Stimulated activated CD8-positive, alpha-beta memory T cell treated with anti-CD3 and anti-CD28 coated beads, Interleukin-2, amount 100 ng/mL, for 1 hour (primary cell): ENCODE measurements at places on chromosomes 13 and 19.

- no peak for DNase-seq
Measured at GRCh38 chr13:44932850-44933251, 56.4 kb downstream of the NUFIP1 start.

DNA sequence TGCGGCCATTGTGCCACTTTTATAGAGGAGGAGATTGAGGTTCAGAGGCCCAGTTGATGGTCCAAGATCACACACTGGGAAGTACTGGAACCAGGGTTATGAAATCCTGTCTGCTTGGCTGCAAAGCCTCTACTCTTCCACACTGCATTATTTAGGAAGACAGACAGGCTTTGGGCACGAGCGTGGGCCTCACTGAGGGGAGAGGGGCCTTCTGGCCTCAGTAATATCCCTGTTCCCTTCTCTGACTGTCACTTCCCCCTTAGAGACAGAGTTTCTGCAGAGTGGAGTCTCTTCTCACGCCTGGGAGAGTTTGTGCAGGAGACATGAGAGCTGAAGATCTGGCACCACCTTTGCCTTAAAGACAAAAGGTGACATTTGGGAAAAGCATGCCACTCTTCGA, 49.0 kb upstream of the PNMA8B start:
- no peak for DNase-seq

GRCh38 chr19:31223740-31224534, 125.3 kb downstream of the TSHZ3 start:
- DNase-seq = no peak

DNA sequence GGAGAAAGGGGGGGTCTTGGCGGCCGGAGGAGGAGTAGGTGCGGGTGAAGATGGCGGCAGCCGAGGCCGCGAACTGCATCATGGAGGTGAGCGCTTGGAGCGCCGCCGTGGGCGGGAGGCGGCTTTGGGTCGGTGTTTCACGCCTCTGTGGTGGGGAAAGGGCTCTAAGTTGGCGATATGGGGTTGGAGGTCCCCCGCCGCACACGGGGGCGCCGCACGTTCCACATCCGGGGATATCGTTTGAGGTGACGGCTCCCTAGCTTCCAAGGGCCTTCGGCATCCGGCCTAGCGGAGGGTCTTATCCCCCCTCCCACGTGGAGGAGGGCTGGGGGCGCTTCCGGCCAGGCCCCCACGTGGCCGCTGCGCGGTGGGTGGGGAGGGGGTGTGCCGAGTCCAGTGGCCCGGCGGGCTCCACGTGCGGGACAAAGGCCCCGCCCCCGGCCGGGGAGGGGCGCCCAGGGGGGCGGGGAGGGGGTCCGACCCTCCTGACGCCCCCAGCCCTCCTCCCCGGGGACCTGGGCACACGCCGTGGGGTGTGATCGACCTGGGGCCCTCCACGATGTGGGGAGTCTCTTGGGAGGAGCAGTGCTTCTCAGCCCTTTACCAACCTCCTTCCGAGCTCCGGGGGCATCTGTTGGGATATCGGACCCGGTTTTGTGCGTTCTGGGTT, at the start of gene PRMT1:
PRMT1 (plus strand) TSS at position 41 of the 670 bp plus-strand sequence; CDS start at position 51, 10 bp downstream.
- DNase-seq = no peak

DNA sequence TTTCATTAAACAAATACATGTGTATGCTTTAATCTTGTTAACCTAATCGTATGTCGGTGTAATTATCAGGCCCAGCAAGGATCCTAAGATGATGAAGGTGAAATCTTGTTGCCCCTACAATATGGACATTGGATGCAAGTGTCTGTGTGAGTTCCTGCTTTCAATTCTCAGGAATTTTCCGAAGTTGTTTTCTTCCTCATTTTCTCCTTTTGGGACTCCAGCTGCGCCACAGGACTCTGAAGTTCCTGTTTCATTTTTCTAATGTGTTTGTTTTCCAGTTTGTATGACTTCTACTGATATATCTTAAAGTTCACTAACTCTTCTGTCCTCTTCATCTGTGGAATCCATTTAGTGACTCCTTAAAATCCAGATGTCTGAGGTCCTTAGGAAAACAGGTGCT, 11.9 kb upstream of the OR7D2 start:
- DNase-seq = no peak

GRCh38 chr13:81721400-81721799, 1380.5 kb upstream of the SPRY2 start:
- DNase-seq = no peak

- DNase-seq = peak; percentile 62
Measured at GRCh38 chr19:35142606-35143230, 337 bp upstream of the FXYD7 start.

DNA sequence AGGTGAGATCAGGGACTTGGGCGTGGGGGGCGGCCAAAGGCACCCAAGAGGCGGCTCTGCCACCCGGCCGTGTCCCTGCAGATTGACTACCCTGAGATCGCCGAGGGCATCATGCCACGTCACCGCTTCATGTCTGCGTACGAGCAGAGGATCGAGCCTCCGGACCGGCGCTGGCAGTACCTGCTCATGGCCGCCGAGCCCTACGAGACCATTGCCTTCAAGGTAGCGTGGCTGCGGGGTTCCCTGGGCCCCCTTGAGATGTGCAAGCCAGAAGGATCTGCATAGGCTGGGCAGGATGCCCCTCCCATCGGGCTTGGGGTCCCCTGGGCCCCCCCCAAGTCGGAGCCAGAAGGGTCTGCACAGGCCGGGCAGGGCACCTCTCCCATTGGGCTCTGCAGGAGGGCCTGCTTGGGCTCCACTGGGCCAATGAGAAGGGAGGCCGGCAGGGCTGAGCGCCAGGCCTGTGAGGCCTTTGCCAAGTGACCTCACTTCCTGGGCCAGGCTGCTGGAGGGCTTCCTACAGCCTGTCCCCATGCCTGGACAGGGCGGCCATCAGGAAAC, 2.2 kb upstream of the AMH start:
- DNase-seq = no peak

GRCh38 chr19:1177322-1178114, 3.5 kb upstream of the SBNO2 start:
- no peak for DNase-seq

DNA sequence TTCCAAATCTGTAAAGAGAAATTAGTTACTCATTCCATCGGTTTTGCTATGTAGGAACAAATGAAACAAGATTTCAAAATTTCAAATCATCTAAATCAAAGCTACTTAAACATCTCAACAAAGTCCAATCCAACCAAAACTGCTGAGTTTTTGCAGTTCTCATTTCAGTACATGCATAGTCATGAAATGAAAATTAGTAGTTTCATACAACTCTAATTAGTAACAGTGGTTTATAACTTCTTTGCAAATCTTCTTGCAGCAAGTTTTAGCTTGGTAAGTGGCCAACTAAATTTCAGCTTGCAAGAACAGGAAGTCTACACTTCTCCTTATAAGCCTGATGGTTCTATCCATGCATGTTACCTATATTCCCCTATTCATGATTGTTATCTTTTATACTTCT, 75.6 kb downstream of the SPRY2 start:
- no peak for DNase-seq

DNA sequence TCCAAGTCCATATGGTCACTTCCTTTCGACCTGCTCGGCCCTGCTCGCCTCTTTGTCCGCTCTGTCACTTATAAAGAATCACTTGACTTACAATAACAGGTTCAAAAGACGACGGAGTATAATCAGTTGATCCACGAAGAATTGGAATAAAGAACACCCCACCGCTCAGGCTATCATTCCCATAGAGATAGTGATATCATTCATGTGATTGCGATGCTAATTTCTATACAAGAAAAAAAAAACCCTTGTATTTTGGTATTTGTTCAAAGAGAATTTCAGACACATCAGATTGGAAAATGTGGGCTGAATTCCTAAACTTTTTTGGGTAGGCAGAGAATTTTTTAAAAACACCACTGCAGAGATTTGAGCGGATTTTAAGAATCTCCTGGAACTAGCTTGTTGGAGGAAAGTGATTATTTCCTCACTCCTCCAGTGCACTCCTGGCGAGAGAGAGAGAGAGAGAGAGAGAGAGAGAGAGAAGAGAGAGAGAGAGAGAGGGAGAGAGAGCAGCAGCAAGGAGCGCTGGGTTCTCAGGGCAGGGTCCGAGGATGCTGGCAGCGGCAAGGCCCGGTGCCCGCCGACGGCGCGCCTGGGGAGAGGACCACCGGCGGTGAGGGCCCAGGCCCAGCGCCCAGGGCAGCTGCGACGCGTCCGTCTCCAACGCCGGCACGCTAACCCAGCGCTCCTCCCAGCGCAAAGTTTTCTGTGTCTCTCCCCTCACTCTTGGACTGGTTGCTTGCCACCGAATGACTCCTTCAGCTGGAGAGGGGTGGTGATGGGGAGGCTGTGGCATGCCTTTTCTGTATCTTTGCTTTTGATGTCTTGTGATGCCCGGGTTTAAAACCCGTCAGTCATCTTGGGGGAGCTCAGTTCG, 149.0 kb upstream of the ZNF536 start:
- DNase-seq = no peak
